GM23338 (cell line): ENCODE measurements at places on chromosomes 3 and 15. TPM values are rescaled to one million over a fixed set of nuclear protein-coding genes. Genes with fewer than 3 reads are reported as not detected.

DNA sequence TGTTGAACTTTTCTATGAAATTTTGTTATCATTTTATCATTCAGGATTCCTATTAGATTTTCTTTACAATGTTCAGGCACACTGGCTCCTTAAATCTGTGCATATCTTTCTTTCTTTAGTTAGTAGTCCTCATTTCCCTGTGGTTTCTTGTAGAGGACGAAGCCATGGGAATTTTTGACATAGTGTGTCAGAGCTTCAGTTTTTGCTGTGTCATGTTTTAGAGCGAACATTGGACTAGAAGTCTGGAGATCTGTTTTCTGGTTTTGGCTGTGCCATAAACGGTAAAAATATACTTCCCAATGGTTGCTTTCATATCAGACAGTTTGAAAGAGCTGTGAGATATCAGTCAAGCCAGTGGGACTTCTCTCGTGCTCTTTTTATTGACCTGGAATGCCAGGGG, 105.2 kb downstream of the CHCHD4 start:
- no peak overlapping the region for H3K27ac ChIP-seq
- no peak overlapping the region for H3K4me3 ChIP-seq
- DNase-seq: no peak

DNA sequence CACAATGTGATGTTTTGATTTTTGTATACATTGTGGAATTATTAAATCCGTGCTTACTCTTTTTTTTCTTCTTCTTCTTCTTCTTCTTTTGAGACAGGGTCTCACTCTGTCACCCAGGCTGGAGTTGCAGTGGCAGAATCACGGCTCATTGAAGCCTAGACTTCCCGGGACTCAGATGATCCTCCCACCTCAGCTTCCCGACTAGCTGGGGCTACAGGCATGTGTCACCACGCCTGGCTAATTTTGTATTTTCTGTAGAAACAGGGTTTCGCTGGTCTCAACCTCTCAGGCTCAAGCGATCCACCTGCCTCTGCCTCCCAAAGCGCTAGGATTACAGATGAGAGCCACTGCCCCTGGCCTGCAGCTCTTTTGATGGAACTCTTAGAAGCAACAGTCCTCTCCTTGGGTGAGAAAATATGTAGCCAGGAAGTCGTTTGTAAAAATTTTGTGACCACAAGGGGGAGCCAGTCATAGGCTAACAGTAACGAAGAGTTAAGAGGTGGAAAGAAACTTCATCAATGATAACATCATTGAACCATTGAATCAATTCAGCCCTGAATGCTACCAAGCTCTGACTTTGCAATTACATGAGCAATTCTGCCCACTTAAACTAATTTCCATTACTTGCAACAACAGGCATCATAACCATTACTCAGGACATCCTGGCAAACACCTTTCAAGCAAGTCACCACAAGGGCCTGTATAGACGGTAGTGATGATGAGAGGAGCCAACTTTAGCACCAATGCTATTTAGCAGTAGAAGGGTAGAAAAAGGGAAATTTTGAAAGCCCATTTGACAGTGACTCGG, 16.7 kb upstream of the CMTM7 start:
- peak; percentile 96 for DNase-seq
- no peaks in the 10 kb centered on the region for H3K36me3 ChIP-seq
- no peak overlapping the region for H3K4me3 ChIP-seq
- H3K27ac ChIP-seq: no peak overlapping the region
- no peaks in the 10 kb centered on the region for H3K4me1 ChIP-seq

- H3K27me3 ChIP-seq: no peaks in the 10 kb centered on the region
- H3K4me3 ChIP-seq: no peak overlapping the region
- H3K27ac ChIP-seq: no peak overlapping the region
- H3K36me3 ChIP-seq: no peaks in the 10 kb centered on the region
These were observed 203.8 kb downstream of the UACA start for GRCh38 chr15:70559265-70560239.

DNA sequence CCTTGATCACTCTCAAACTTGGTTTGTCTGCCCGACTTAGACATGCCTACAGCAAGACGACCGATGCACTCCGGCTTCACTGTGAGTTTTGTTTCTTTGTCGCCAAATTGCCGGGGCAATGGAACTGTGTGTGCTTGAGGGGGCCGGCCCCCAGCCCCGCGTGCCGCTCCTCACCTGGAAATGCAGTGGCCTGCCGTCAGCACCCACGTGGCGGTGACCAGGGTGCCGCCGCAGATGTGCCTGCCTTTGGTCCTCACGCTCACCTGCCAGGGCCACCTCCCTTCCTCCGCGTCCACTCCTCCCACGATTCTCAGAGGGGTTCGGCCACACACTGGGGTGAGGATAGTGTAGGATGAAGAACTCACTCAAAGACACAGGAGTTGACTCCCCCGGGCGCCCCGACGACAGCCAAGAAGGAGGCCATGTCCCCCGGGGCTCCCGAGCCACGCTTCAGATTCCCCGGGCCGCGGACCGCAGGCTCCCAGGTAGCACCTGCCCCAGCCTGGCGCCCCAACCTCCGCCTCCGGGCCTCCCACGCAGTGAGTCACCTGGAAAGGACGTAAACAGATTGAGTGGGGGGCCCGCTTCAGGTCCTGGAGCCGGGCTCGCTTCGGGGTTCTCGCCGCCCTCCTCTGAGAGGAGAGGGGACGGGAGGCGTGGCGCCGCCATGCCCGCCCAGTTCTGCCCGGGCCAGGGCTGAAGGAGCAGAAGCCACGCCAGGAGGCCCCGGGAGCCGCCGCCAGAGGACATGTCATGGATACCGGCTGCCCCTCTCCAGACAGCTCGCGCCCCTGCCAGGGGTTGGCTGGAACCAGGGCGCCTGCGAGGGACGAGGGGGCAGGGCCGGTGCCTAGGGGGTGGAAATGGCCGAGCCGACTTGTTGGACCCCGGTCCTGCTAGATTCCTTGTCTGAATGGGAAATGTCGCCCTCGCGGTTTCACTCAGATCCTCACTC, 29.6 kb downstream of the MYL3 start:
- H3K27me3 ChIP-seq: no peaks in the 10 kb centered on the region
- no peak for DNase-seq
- H3K4me1 ChIP-seq: no peaks in the 10 kb centered on the region
- H3K27ac ChIP-seq: no peak overlapping the region
- no peaks in the 10 kb centered on the region for H3K36me3 ChIP-seq

- H3K27me3 ChIP-seq: no peaks in the 10 kb centered on the region
- H3K36me3 ChIP-seq: no peaks in the 10 kb centered on the region
- no peak overlapping the region for H3K4me3 ChIP-seq
- DNase-seq: peak; percentile 14
These were observed 157.3 kb upstream of the UBE2E1 start for GRCh38 chr3:23648326-23648995.

DNA sequence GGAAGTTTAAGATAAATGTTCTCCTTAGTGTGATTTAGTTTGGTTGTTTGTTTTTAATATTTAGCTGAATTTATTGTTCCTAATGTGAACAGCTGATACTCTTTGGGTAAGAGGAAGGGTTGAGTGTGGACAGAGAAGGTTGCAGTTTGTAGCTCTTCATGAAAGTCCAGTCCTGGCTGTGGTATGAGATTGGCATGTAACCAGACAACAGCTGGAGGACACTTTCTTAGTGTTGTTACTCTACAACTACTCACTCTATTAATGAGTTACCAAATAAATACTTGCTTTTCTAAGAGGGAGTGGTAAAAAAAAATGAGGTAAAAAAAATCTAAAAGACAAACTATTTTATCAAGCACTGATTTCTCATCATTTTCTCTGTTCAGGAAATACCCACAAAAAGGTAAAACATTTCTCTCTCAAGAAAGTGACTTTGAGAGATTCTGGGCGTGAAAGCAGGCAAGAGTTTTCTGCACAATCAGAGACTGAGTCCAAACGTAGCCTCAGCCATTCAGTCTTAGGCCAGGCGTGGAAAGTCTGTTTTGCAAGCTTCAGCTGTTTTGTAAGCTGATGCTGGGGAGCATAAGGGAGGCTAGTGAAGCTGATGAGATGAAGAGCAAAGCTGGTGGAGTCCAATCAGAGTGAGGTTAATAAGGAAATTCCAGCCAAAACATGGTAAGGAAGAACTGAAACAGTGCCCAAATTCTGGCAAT, 138.5 kb upstream of the ARPP21 start:
- DNase-seq: no peak
- H3K4me3 ChIP-seq: no peak overlapping the region
- H3K36me3 ChIP-seq: no peaks in the 10 kb centered on the region
- no peaks in the 10 kb centered on the region for H3K27me3 ChIP-seq
- peaks cover 4% of the 10 kb centered on the region; the same call in 1 of the 2 replicates for H3K4me1 ChIP-seq

GRCh38 chr3:138344754-138345153, 3.6 kb upstream of the MRAS start:
- H3K4me1 ChIP-seq: peaks cover 6% of the 10 kb centered on the region
- no peak for DNase-seq
- H3K4me3 ChIP-seq: no peak overlapping the region
- H3K36me3 ChIP-seq: no peaks in the 10 kb centered on the region
- no peak overlapping the region for H3K27ac ChIP-seq

GRCh38 chr3:49397470-49397869, 14.3 kb downstream of the RHOA start:
- no peaks in the 10 kb centered on the region for H3K36me3 ChIP-seq
- no peak overlapping the region for H3K4me3 ChIP-seq
- H3K27me3 ChIP-seq: no peaks in the 10 kb centered on the region
- peak; percentile 72 for DNase-seq

- no peak overlapping the region for H3K27ac ChIP-seq
- no peak overlapping the region for H3K4me3 ChIP-seq
- no peak for DNase-seq
- H3K27me3 ChIP-seq: 0 out of 2 replicates have a peak, but pooled peaks cover 6% of the 10 kb centered on the region
- no peaks in the 10 kb centered on the region for H3K36me3 ChIP-seq
- H3K4me1 ChIP-seq: no peaks in the 10 kb centered on the region
These were observed 45.9 kb upstream of the PGPEP1L start for GRCh38 chr15:99053380-99054024.

DNA sequence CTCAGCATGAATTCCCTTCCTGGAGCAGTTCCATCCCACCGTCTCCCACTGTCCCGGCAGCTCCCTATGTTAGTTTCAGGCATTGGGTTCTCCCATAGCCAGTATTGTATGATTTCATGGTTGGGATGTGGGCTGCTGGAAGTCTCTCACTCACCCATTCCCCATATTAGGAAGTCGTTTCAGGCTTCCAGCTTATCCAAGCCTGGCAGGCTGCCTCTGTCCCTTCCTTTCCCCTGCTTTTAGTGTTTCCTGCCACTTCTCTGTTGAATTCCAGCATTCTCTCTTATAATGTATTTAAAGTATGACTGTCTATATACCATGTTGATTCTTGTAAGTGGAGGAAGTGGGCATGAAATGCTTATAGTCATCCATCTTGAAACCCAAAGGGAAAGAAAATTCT, 309.7 kb upstream of the RBMS3 start:
- no peak for DNase-seq
- H3K27ac ChIP-seq: no peak overlapping the region
- no peaks in the 10 kb centered on the region for H3K36me3 ChIP-seq

DNA sequence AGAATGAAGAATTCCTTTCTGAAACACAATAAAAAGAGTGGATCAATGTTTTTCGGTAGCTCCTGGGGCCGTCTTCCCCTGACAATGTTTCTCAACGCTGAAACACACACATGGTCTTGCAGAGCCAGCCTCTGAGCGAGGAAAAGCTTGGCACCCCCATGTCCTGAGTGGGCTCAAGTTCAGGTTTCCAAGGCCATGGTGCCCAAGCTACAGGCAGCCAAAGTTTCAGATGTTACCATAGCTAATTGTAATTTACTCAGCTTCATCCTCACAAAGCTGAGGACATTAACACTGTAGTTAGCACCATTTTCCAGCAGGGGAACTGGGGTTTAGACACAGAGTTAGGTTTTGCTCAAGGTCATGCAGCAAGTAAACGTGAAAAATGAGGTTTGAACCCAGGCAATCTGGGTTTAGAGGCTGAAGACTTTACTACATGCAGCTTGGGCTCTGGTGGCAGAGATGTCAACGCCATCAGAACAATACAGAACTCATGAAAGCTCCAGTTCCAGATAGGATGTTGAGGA, 199.1 kb downstream of the TJP1 start:
- no peak overlapping the region for H3K4me3 ChIP-seq
- no peaks in the 10 kb centered on the region for H3K4me1 ChIP-seq
- peak; percentile 32 for DNase-seq
- no peaks in the 10 kb centered on the region for H3K36me3 ChIP-seq
- H3K27me3 ChIP-seq: no peaks in the 10 kb centered on the region

DNA sequence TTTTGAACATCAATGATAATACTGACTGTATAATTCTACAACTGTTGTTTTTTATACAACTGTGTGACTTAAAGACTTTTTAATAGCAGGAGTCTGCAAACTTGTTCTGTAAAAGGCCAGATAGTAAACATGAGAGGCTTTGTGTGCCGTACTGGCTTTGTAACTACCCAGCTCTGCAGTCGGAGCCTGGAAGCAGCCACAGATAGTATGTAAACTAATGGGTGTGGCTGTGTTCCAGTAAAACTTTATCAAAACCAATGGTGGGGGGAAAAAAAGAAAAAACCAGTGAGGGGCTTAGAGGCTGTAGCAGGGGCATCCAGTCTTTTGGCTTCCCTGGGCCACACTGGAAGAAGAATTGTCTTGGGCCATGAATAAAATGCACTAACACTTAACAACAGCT, 11.9 kb downstream of the ASB7 start:
- H3K4me3 ChIP-seq: no peak overlapping the region
- no peaks in the 10 kb centered on the region for H3K4me1 ChIP-seq
- no peak for DNase-seq
- H3K27me3 ChIP-seq: no peaks in the 10 kb centered on the region

DNA sequence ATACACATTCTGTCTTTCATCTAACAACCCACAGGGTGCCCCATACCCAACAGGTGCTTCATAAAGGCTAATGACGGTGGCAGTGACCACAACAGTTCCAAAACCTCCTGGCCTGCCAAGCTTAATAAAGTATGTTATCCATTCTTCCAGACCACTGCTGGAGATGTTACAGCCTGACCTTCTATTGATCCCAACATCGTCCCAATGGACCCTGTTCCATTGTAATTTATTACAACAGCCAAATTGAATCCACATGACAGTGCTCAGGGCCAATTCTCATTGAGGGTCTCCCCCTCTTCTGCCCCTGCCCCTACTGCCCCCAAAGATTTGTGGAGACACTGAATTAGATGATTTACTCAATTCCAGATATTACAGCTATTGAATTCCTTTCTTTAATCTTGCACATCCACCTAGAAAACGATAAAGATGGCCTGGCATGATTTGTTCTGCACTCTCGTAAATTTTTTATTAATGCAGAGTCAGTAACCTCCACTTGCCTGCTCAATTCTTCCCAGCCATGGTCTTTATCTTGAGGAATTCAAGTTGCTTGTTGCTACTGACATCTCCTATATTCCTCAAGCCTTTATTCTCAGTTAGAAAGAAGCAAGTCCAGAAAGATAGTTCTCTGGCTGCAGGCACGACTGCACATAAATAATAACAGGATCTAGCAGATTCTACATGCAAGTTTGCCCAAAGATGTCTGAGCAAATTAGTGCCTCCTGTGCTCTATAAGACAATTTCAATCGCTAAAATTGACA, 407.6 kb downstream of the ERC2 start:
- DNase-seq: no peak
- H3K27me3 ChIP-seq: no peaks in the 10 kb centered on the region
- H3K4me1 ChIP-seq: no peaks in the 10 kb centered on the region; the same call in 1 of the 2 replicates
- H3K36me3 ChIP-seq: no peaks in the 10 kb centered on the region

LSG1 gene
- total RNA-seq: 44.5 and 57.1 TPM in 2 replicates

PRSS50 gene
- total RNA-seq: 1.4 and 1.5 TPM in 2 replicates

TUBGCP4 gene
- total RNA-seq: 11.4 and 18.0 TPM in 2 replicates

IQCH gene
- total RNA-seq: 1.0 and 4.6 TPM in 2 replicates

CCR1 gene
- total RNA-seq: not detected in 2 replicates

ACKR2 gene
- total RNA-seq: 0.35 and 0.58 TPM in 2 replicates

C3orf85 gene
- not detected in 2 replicates for total RNA-seq

P3H2 gene
- total RNA-seq: 20.5 and 24.2 TPM in 2 replicates

ISLR2 gene
- 0.21 and 0.27 TPM in 2 replicates for total RNA-seq
